ENCODE measurements at places on chromosomes 6 and 20.

GRCh38 chr6:76381612-76382011 lies 309.1 kb upstream of the IMPG1 start:
- no peak for DNase-seq

- no peak for DNase-seq
Measured at GRCh38 chr6:14930366-14930989, 315.4 kb upstream of the JARID2 start.

- DNase-seq: no peak
Measured at GRCh38 chr6:111533087-111533784, 50.2 kb upstream of the REV3L start.

- DNase-seq: no peak
Measured at GRCh38 chr6:150662814-150663213, 63.1 kb downstream of the PLEKHG1 start.

DNA sequence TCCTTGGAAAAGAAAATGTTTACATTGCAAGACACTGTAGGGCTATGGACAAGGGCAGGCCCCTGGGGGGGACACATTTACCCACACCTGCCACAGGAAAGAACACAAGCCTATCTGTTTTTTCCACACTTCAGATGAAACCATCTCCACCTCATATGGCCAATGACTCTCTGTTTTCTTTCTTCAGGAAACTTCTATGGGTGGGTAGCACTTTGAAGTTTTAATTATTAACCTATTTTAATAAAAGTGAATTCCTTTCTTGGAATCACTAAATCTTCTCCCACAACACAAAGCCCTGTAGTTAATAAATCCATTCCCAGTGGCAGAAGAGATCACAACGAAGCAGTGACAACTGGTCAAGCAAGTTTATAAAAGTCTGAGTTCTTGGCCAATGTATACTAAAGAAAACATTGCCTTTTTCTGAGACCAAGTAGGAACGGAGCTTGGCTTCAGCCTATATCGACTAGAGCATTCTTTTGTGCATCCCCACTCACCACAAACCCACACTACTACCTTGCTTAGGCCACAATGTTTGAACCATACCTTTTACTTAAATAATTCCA lies 125.1 kb upstream of the CARMIL1 start:
- DNase-seq: no peak
